ENCODE measurements at places on chromosomes 11 and 22.

DNA sequence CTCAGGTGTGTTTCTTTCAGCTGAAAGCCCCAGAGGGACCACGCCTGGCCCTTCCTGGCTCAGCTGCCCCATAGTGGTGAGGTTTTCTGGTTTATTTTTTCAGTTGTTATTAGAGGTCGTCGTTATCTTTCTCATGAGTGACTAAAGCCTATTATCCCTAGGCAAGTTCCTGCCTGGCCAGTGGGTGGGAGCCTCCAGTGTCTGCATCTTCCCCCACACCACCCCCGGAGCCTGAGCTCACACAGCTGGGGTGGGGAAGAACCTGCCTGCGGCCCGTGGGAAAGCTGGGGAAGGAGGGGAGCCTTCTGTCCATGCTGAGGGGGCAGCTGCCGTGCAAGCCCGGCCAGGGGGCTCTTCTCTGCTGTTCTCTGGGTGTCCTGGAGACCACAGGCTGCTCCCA is 24.3 kb upstream of the PPFIA1 start:
- DNase-seq, result no peak

DNA sequence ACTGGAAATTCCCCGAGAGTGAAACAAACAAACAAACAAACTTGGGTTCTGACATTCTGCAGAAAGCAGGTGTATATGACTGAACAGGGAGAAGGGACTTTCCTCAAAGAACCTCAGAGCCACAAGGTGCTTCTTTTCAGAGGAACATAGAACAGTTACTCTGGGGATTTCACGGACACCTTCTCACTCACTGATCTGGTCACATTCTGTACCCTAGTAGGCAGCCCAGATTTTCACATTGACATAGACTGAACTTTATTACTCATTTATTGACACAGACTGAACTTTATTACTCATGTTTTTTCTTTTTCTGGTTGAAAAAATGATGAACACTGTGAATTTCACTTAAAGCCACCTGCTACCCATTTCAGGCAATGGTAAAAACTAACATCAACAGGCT is 263.0 kb downstream of the OPCML start:
- no peak for DNase-seq

GRCh38 chr11:10418259-10418949 is 36.7 kb upstream of the AMPD3 start:
- DNase-seq, result no peak

GRCh38 chr11:126127898-126128297 is 65.2 kb upstream of the CDON start:
- DNase-seq, result peak; percentile 45

GRCh38 chr11:2166091-2166851 is 5.3 kb upstream of the INS start:
- no peak for DNase-seq

GRCh38 chr11:112280268-112281126 is 19.8 kb upstream of the PLET1 start:
- DNase-seq, result peak; percentile 74

GRCh38 chr11:27830206-27830605 is 130.0 kb upstream of the BDNF start:
- DNase-seq, result no peak

- DNase-seq, result no peak
Measured at GRCh38 chr22:40651057-40651456, 14.5 kb upstream of the MRTFA start.

GRCh38 chr22:27874185-27874584 is 44.9 kb downstream of the PITPNB start:
- no peak for DNase-seq

DNA sequence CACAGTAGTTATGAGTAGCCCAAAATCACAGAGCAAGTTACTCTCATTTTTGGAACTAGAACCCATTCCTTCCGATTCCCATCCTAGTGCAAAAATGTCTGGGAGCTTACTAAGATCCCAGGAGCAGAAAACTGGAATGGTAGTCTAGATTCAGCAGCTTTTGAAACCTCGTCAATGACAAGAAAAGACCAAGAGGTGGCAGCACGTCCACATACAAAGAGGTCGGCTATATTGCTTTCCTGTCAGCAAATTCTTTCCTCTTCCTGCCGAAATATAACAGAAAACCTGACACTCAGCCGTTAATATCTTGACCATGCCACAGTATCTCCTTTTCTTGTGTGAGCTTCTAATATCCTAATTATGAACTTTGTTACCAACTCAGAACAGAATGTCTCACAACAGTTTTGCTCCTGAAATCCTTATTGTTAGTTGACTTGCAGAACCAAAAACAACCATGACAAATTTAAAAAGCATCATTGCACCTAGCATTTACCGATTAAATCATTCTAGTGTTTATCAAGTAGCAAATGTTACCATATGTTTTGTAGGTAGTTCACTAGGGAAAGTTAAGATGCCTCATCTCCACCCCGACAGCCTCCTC is 92.8 kb upstream of the OR9G4 start:
- DNase-seq, result peak; percentile 48

- DNase-seq, result no peak
Measured at GRCh38 chr22:33515795-33516194, 404.5 kb downstream of the LARGE1 start.

DNA sequence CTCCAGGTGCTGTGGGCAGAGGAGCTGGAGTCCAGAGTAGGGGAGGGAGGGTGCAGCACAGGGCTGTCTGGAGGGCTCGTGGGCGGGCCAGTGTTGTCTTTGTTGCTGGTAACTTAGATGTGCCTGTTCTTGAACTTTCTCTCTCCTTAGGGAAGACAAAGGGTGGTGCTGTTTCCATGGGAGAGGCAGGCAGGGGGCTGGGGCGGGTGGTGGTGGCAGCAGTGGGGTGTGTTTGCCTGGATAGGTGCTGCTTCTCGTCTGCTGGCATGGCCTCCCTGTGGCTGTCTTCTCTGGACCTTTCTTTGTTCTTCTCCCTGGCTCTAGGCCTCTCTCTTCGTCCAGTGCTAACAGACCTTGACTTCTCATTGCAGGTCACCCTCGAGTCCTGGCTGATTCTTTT is 8.5 kb downstream of the SIDT2 start:
- DNase-seq, result no peak

GRCh38 chr11:6742260-6742659 is 29.5 kb downstream of the OR2AG2 start:
- DNase-seq, result no peak

DNA sequence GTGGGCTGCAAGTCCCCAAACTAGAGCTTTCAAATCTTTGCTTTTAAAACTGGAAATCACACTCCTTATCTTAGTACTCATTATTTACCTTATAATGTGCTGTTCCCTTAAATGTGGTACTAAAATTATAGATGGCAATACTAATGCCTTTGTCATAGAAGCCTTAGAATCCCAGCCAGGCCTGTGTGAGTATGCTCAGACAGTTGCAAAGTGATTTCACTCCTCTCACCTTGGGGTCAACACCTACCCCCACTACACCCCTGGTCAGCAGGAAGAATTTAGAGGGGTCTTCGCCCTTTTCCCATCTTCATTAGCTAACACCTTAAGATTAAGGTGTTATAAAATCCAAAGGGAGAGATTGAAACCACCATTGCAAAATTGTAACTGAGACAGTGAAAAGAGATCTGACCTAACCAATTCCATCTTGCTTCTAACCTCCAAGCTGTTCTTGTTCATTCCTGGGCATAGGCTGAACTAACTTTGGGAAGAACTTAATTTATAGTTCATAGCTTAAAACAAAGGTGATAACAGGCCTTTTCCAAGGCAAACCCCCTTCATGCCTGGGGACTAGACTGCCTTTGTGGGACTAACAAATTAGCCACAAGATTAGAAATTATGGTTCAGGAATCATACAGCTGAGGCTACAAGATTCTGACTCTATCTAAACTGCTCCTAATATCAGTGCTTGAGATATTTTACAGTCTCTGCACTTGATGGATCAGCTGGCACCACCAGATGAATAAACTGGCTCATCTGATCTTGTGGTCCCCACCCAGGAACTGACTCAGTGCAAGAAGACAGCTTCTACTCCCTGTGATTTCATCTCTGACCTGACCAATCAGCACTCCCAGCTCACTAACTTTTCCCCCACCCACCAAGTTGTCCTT is 10.4 kb upstream of the MRPL17 start:
- DNase-seq, result no peak

- no peak for DNase-seq
Measured at GRCh38 chr11:63639199-63639832, 25.1 kb upstream of the PLAAT3 start.

- DNase-seq, result no peak
Measured at GRCh38 chr22:38193580-38193979, 8.2 kb upstream of the MAFF start.

- DNase-seq, result no peak
Measured at GRCh38 chr11:69232821-69233743, 60.9 kb upstream of the MYEOV start.

- no peak for DNase-seq
Measured at GRCh38 chr11:9703280-9703679, 39.4 kb downstream of the SWAP70 start.
